Memory B cell (primary cell): ENCODE measurements at places on chromosomes 11 and 22.
A peak's percentile ranks its signal among the peaks of the same experiment; 100 is the strongest.

- no peaks in the 10 kb centered on the region for H3K36me3 ChIP-seq
- H3K27me3 ChIP-seq, result peaks cover 17% of the 10 kb centered on the region
- H3K27ac ChIP-seq, result no peak overlapping the region
- no peak overlapping the region for H3K4me3 ChIP-seq
Measured at GRCh38 chr11:1915795-1916131, 3.7 kb upstream of the TNNT3 start.

DNA sequence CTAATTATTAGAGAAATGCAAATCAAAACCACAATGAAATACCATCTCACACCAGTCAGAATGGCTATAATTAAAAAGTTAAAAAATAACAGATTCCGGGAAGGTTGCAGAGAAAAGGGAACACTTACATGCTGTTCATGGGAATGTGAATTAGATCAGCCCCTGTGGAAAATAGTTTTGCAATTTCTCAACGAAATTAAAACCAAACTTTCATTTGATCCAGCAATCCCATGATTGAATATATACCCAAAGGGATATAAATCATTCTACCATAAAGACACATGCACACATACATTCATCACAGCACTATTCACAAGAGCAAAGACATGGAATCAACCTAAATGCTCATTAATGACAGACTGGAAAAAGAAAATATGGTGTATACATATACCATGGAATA is 32.5 kb downstream of the NOX4 start:
- H3K36me3 ChIP-seq, result no peaks in the 10 kb centered on the region
- no peak overlapping the region for H3K27ac ChIP-seq
- H3K27me3 ChIP-seq, result no peaks in the 10 kb centered on the region
- no peaks in the 10 kb centered on the region for H3K4me1 ChIP-seq
- DNase-seq, result no peak

- peaks cover 7% of the 10 kb centered on the region for H3K27me3 ChIP-seq
- H3K4me1 ChIP-seq, result peaks cover 12% of the 10 kb centered on the region
- H3K4me3 ChIP-seq, result no peak overlapping the region
Measured at GRCh38 chr11:3617990-3618389, 23.8 kb downstream of the ART5 start.

- peaks cover 13% of the 10 kb centered on the region for H3K4me1 ChIP-seq
- H3K27me3 ChIP-seq, result no peaks in the 10 kb centered on the region
- H3K27ac ChIP-seq, result no peak overlapping the region
- no peak overlapping the region for H3K4me3 ChIP-seq
- no peak for DNase-seq
- H3K36me3 ChIP-seq, result no peaks in the 10 kb centered on the region
Measured at GRCh38 chr11:65055538-65055937, 2.8 kb downstream of the NAALADL1 start.

DNA sequence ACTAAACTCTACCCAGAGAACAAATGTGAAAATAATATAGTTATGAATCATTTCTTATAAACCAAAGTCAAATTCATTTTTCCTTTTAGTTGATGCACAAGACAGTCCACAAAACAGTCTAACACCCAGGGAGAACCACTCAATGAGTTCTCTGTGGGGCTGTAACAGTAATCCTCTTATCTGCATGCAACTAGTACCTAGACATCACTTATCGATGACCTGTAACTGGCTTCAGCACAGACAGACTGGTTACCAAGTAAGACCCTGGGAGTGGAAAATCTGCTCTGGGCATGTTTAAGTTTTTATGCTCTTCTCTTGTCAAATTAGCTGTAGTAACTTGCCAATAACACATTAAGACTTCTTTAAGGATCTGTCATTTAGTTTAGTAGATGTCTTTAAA is 46.6 kb downstream of the PITPNB start:
- H3K36me3 ChIP-seq, result peaks cover 10% of the 10 kb centered on the region
- DNase-seq, result no peak
- H3K27me3 ChIP-seq, result no peaks in the 10 kb centered on the region
- no peak overlapping the region for H3K4me3 ChIP-seq
- peaks cover 20% of the 10 kb centered on the region for H3K4me1 ChIP-seq

GRCh38 chr22:33018232-33018864 is 39.8 kb downstream of the SYN3 start:
- no peaks in the 10 kb centered on the region for H3K36me3 ChIP-seq
- no peak overlapping the region for H3K27ac ChIP-seq
- H3K4me3 ChIP-seq, result no peak overlapping the region
- peaks cover 6% of the 10 kb centered on the region for H3K4me1 ChIP-seq
- peaks cover 2% of the 10 kb centered on the region for H3K27me3 ChIP-seq
- DNase-seq, result peak; percentile 66

DNA sequence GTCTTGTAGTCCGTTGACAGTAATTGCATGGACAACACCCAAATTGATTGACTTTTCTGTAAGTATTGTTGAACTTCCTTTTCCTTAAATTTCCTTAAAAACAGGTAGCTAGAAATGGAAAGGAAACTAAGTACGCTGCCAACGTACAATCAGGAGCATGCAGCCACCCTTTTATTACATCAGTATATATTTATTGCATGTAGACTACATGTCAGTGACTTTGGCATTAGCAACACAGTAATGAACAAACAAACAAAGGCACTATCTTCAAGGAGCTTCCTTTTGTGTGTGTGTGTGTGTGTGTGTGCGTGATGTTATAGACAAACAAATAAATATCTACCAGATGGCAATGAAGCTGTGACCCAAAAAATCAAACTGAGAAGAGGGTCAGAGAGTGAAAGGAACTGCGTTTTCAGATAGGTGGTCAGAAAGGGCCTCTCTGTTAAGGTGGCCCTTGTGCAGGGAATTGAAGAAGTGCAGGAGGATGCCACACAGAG is at the start of gene OR9Q1:
OR9Q1 (plus strand) TSS at position 447 of the 497 bp plus-strand sequence. CDS start 155,564 bp downstream, outside the sequence.
- H3K27me3 ChIP-seq, result peaks cover 7% of the 10 kb centered on the region
- no peak within 1 kb of the TSS for H3K4me3 ChIP-seq
- H3K27ac ChIP-seq, result no peak within 1 kb of the TSS
- H3K4me1 ChIP-seq, result no peaks in the 10 kb centered on the region

- no peaks in the 10 kb centered on the region for H3K36me3 ChIP-seq
- no peak overlapping the region for H3K4me3 ChIP-seq
- no peak for DNase-seq
- no peaks in the 10 kb centered on the region for H3K4me1 ChIP-seq
- H3K27ac ChIP-seq, result no peak overlapping the region
- H3K27me3 ChIP-seq, result peaks cover 5% of the 10 kb centered on the region
Measured at GRCh38 chr22:32815943-32816342, 14.4 kb downstream of the TIMP3 start.

GRCh38 chr22:41875531-41876270 is 39.2 kb downstream of the SHISA8 start:
- H3K27ac ChIP-seq, result peak overlapping the region; percentile 45
- peaks cover 14% of the 10 kb centered on the region for H3K4me1 ChIP-seq
- DNase-seq, result no peak
- no peak overlapping the region for H3K4me3 ChIP-seq
- peaks cover 35% of the 10 kb centered on the region for H3K36me3 ChIP-seq

GRCh38 chr22:30744224-30744623 is 49.5 kb downstream of the OSBP2 start:
- peaks cover 15% of the 10 kb centered on the region for H3K4me1 ChIP-seq
- no peaks in the 10 kb centered on the region for H3K36me3 ChIP-seq
- H3K27ac ChIP-seq, result no peak overlapping the region
- no peak overlapping the region for H3K4me3 ChIP-seq
- peaks cover 8% of the 10 kb centered on the region for H3K27me3 ChIP-seq

DNA sequence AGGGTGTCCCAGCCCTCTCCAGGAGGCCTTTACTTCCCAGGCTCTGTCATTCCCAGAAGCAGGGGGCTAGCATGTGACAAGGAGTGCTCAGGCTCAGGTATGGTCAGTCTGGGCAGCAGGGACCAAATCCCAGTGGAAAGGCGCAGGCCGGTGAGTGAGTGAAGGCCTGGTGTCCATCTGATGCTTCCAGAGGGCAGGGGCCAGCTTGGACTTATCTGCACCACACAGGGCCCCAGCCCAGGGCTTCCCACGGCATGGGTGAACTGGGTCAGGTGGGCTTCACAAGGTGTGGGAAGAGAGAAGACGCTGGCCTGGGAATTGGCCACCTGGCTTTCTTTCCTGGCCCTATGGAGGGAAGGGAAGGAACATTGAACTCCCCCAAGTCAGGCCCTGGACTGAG is 20.4 kb upstream of the APOBEC3A start:
- peaks cover 9% of the 10 kb centered on the region for H3K4me1 ChIP-seq
- DNase-seq, result no peak

DNA sequence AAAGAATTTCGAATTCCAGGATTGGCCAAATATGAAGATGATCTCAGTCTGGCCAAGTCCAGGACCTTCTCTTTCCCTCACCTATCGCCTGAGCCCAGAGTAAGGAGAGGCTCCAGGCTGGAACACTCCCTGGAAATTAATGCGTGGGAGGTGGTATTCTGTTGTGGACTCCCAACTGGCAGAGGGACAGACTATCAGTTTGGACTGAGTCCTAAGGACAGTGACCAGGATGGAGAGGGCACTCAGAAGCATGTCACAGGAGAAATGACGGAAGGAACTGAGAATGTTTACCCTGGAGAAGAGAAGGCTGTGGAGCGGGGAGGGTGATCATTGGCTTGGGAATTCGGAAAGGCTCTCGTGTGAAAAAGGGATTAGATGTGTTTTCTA is 84.4 kb downstream of the RPL27A start:
- H3K27ac ChIP-seq, result no peak overlapping the region
- H3K36me3 ChIP-seq, result no peaks in the 10 kb centered on the region
- DNase-seq, result no peak
- H3K4me3 ChIP-seq, result no peak overlapping the region
- peaks cover 7% of the 10 kb centered on the region for H3K27me3 ChIP-seq

- no peaks in the 10 kb centered on the region for H3K27me3 ChIP-seq
- H3K4me3 ChIP-seq, result no peak overlapping the region
- peaks cover 11% of the 10 kb centered on the region for H3K36me3 ChIP-seq
- DNase-seq, result no peak
- H3K27ac ChIP-seq, result no peak overlapping the region
Measured at GRCh38 chr11:134248910-134249480, 4.2 kb downstream of the THYN1 start.

- no peak overlapping the region for H3K27ac ChIP-seq
- DNase-seq, result no peak
- no peak overlapping the region for H3K4me3 ChIP-seq
- H3K27me3 ChIP-seq, result no peaks in the 10 kb centered on the region
- peaks cover 20% of the 10 kb centered on the region for H3K36me3 ChIP-seq
- H3K4me1 ChIP-seq, result peaks cover 2% of the 10 kb centered on the region
Measured at GRCh38 chr22:24097961-24098391, 83.3 kb upstream of the SUSD2 start.

- peaks cover 12% of the 10 kb centered on the region for H3K36me3 ChIP-seq
- no peak overlapping the region for H3K27ac ChIP-seq
- DNase-seq, result peak; percentile 53
Measured at GRCh38 chr11:9137293-9138132, 46.1 kb upstream of the SCUBE2 start.

- H3K27me3 ChIP-seq, result no peaks in the 10 kb centered on the region
- peaks cover 15% of the 10 kb centered on the region for H3K36me3 ChIP-seq
- no peak for DNase-seq
- H3K4me1 ChIP-seq, result peaks cover 3% of the 10 kb centered on the region
- no peak overlapping the region for H3K4me3 ChIP-seq
Measured at GRCh38 chr11:71432761-71433647, 15.2 kb downstream of the DHCR7 start.

DNA sequence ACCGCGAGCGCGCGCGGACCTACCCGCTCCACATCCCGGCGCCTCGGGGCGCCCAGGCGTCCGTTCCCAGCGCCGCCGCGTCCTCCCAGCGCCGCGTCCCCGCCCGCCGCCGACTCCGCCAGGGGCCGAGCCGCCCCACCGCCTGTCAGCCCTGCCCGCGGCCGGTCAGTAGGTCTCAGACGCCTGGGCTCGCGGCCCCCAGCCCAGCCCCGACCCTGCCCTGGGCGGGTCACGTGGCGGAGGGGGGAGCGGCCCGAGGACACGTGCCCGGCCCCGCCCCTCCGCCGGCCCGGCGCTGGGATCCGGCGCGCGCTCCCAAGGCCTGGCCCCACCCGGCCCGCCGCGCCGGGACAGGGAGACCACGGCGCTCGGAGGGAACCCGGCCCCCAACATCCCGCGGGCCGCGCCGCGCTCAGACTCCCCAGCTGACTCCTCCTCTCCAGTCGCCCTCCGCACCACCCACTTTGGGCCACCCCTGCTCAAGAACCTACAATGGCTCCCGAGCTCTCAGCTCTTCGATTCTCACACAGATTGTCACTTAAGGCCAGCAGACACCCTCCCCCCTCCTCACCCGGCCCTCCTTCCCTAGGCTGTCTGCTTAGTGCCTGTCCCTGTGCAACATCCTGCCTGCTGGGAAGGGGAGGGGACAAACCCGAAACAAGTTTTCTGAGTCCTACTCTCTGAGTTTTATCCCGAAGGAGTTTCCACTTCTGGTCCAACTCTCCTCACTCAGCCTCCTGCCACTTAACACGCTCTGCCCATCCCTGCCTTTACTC is at the start of gene RAB3IL1:
RAB3IL1 (minus strand) TSS at position 233 of the 776 bp plus-strand sequence; CDS start at position 34, 199 bp downstream.
- peak within 1 kb of the TSS; percentile 84 for H3K4me3 ChIP-seq
- H3K4me1 ChIP-seq, result peaks cover 20% of the 10 kb centered on the region
- H3K27ac ChIP-seq, result peak within 1 kb of the TSS; percentile 75
- peaks cover 1% of the 10 kb centered on the region for H3K36me3 ChIP-seq
- no peak for DNase-seq
- H3K27me3 ChIP-seq, result peaks cover 37% of the 10 kb centered on the region

DNA sequence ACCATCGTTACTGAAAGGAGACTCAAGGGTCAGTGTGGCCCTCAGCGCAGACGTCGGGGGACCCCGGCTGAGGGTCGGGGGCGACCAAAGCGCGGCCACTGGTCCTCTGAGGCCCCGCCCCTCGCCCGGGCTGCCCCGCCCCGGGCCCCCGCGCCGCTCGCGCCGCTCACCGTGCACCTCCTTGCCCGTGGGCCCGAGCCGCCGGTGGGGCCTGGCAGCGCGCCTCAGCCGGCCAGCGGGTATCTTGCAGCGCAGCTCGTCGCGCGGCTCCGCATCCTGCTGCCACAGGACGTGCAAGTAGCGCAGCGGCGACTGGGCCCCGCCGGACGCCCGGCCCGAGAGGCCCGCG is 419 bp downstream of the ANKRD54 start:
- no peaks in the 10 kb centered on the region for H3K27me3 ChIP-seq
- H3K4me3 ChIP-seq, result peak overlapping the region; percentile 85
- no peak for DNase-seq
- peak overlapping the region; percentile 65 for H3K27ac ChIP-seq

DNA sequence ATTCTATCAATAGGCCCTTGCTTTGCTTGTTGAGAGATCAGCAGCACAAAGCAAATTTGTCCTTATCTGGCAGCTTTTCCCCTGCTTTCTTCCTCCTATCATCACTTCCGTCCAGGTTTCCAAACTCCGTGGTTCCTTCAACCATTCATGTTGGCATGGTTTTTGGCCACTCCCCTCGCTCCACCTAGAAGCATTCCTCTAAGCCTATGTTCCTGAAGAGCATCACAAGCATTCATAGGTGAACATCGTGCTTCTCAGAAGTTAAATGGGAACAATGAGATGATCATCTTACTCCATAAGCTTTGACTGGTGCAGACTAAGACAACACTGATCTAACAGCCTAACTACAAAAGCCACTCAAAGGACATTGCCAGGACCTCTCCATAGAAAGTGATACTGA is 86.3 kb downstream of the ETS1 start:
- H3K4me3 ChIP-seq, result peak overlapping the region; percentile 70
- no peaks in the 10 kb centered on the region for H3K27me3 ChIP-seq
- H3K36me3 ChIP-seq, result peaks cover 33% of the 10 kb centered on the region
- H3K27ac ChIP-seq, result peak overlapping the region; percentile 72
- DNase-seq, result no peak
- peaks cover 81% of the 10 kb centered on the region for H3K4me1 ChIP-seq

- no peaks in the 10 kb centered on the region for H3K36me3 ChIP-seq
- H3K4me1 ChIP-seq, result no peaks in the 10 kb centered on the region
- no peak overlapping the region for H3K4me3 ChIP-seq
Measured at GRCh38 chr11:19474954-19475721, 234.4 kb upstream of the E2F8 start.

- no peaks in the 10 kb centered on the region for H3K4me1 ChIP-seq
- H3K36me3 ChIP-seq, result no peaks in the 10 kb centered on the region
- no peak overlapping the region for H3K4me3 ChIP-seq
Measured at GRCh38 chr22:47372111-47372581, 609.7 kb downstream of the TBC1D22A start.
